Fibroblast of the aortic adventitia (primary cell): ENCODE measurements at places on chromosomes 5 and 9.

DNA sequence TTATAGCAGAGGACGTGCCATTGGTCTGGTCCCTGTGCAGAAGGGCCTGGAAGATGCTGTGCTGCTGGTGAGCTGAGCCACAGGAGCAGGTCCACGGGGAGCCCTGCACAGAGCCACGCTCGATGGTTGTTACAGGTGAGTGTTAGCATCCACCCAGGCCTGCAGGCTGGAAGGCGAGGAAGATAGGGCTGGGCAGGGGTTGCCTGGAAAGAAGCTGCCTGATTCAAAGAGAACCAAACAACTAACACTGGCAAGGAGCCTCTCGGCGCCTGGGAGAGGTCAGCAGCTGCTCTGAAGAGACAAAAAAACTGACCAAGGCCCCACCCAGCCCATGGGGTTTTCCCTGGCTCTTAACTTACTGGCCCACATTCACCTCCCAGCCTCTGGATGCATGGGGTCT lies 160.2 kb downstream of the MED10 start:
- DNase-seq, result no peak

- no peak for DNase-seq
Observed at GRCh38 chr9:135914921-135915320, 7.6 kb upstream of the CAMSAP1 start.

GRCh38 chr5:56270058-56270457 lies 36.9 kb upstream of the ANKRD55 start:
- no peak for DNase-seq

GRCh38 chr5:54178207-54178606 lies 132.2 kb downstream of the ARL15 start:
- DNase-seq, result no peak

DNA sequence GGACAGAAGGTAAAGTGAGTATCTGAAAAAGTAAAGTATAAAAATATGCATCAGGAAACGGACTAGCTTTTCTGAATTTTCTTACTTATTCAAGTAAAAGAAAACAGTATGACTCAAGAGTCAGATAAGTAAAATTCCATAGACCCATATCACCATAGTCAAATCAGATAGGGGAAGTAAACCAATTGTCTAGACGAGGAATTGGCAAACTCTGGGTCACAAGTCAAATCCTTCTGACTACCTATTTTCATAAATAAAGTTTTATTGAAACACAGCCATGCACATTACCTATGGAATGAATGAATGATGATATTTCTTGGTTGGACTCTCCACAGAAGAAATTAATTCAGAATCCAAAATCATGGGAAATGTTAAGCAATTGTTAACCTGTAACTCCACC lies 59.1 kb upstream of the TMC1 start:
- DNase-seq, result peak; percentile 89
